Pancreas (tissue), 10 donors: ENCODE measurements at places on chromosomes 6 and 20. TPM values are rescaled to one million over a fixed set of nuclear protein-coding genes. Genes with fewer than 3 reads are reported as not detected.

DNA sequence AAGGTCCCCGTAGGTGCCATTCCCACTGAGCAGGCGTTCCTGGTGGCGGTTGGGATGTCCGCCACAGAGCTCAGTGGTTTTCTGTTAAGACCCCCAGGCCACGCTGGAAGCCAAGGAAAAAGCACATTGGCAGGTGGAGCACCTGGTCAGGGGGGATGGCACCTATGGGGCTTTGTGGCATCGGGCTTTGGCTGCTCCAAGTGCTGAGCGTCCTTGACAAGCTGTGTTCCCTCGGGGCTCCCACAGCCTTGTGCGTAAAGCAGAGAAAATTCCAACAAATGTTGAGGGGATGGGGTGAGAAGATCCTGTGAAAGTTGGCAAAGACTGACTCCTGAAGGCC, 135.4 kb downstream of the JPH2 start:
- no peak for DNase-seq

GRCh38 chr6:109096208-109096607, 901 bp downstream of the CEP57L1 start:
- no peak for DNase-seq

DNA sequence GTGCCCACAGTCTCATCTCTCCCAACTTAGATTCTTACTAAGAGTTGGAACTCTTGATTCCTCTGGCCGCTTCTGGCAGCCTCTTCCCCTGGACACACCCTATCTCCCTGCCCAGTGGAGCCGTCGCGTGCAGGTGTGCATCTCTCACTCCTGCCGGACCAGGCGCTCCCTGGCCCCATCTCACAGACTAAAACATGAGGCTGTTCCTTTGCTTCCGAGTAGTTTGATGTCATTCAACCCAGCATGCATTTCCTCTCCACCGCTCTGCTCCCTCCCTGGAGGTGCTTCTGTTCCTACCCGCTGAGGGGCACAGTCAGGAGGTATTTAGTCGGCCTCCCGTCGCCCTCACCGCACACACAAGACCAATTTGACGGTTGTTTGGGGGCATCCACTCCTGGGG, 228.0 kb upstream of the QKI start:
- DNase-seq = no peak

DNA sequence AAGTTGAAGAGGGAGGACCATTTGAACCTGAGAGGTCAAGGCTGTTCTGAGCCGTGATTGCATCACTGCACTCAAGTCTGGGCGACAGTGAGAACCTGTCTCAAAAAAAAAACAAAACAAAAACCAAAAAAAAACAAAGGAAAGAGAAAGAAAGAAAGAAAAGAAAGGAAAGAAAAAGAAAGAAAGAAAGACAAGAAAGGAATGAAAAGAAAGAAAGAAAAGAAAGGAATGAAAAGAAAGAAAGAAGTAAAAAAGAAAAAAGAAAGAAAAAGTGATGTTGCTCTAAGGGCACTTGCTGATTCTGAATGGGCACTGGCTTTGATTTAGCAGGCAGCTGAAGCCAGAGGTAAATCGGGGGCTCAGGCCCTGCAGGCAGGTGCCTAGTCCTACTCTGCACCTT, 161.0 kb downstream of the MCHR2 start:
- DNase-seq = no peak

- DNase-seq = no peak
Measured at GRCh38 chr6:113626475-113626874, 230.7 kb upstream of the MARCKS start.

GRCh38 chr6:47086051-47086770, 44.1 kb upstream of the ADGRF1 start:
- no peak for DNase-seq

- no peak for DNase-seq
Measured at GRCh38 chr6:54907355-54907754, 60.8 kb downstream of the FAM83B start.

DNA sequence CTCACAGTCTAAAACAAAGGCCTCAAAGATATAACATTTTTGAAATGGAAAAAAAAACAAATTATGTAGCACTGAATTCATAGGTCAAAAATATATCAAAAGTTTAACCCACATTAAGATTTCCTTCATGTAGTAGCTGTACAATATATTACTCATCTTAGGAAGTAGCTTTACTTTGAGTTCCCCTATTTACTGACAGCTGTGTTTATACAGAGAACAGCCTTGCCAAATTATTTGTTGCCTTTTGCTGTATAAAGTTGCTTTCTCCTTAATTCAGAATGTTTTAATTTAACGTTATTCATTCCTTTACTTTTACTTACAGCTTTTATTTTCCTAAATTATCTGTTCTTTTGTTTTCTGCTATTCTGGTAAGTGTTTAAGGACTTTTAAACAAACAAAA, 181.0 kb downstream of the COL12A1 start:
- no peak for DNase-seq

- no peak for DNase-seq
Measured at GRCh38 chr20:62133864-62134263, 9.3 kb downstream of the PSMA7 start.

GRCh38 chr6:5174244-5174643, 86.5 kb downstream of the LYRM4 start:
- no peak for DNase-seq

DNA sequence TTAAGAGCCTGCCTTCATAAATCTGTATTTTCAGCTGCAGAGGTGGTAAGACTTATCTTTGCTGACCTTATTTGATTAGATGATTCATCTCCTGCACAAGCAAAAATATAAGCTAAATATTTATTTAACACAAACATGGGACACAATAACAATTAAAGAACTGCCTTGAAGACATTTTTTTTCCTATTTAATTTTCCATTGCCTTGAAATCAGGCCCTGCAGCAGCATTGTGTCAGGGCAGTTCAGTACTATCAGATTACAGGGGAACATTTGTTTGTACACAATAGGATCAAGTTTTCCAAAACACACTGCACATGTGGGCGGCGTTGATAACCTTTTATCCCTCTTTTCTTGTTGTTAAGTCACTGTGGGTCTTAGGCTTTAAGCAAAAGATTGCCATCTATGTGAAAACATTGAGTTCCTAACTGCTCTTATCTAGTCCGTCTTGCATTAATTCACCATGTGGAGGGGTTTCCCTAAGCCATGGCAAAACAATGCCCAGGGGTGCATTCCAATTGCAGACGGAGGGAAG, 7.4 kb downstream of the ADGRF5 start:
- DNase-seq = no peak

Gene BICRAL
- polyA plus RNA-seq = 2.9 TPM

Gene RBPJL
- 1,575 TPM for polyA plus RNA-seq

Gene BIRC7
- polyA plus RNA-seq = 0.09 TPM

Gene RSPO3
- 0.92 TPM for polyA plus RNA-seq
